Transverse colon (tissue), 4 donors: ENCODE measurements at places on chromosomes 12 and 14.
A peak's percentile ranks its signal among the peaks of the same experiment; 100 is the strongest.

DNA sequence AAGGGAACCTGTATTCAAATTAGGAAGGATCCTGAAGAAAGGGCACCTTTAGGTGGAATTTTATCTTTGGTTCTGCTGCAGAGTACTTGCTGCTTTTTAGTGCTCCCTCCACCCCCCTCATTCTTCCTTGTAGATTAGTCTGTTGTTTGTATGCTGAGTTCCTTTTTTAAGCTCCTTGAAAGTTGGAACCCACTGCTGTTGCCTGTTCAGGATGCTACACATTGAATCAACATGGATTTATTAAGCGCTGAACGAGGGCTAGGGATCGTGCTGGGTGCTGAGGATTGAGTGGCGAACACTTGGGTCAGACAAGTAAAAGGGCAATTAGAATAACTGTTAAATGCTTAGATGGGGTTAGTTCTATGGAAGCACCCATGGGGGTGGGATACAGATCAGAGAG is 884 bp upstream of the AMN1 start:
- DNase-seq = no peak

DNA sequence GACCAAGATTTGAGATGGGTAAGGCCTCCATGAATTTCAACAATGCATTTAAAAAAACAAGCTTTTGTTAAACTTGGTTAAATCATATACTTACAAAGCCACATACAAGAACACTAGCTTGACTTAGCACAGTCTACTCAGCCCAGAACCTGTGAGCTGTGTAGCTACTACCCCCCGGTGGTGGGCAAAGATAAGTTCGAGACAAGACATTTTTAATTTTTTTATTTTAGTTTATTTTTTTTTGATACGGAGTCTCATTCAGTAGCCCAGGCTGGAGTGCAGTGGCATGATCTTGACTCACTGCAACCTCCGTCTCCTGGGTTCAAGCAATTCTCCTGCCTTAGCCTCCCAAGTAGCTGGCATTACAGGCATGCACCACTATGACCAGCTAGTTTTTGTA is 3.7 kb upstream of the NECAP1 start:
- peak; percentile 22 for DNase-seq

GRCh38 chr14:57227083-57227482 is 41.6 kb downstream of the EXOC5 start:
- no peak for DNase-seq

DNA sequence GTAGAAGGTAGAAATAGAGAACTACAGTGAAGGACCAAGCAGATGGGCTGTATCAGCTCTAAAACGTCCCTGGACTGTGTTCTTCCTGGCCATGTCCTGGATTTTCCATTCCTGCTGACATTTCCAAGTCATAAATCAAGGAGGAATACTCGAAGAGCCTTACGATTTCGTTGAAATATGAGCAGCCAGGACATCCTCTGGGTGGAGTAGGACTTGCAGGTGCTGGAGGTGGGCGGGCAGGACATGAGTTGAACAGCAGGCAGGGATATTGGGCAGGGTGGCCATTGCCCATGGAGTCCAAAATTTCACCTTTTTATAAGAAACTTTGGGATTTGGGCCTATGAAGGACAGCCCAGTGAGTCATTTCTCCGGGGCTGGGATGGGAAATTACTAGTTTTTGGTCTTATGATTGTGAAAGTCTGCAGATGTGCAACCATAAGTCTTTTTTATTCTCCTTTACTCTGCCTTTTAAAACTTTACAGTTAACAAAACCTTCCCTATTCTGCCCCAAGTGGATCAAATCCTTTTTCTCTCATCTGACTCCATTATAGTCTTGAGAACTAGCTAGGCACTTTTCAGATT is 88.8 kb downstream of the TMX1 start:
- no peak for DNase-seq

GRCh38 chr14:99080306-99080705 is 191.7 kb downstream of the BCL11B start:
- DNase-seq = no peak

- DNase-seq = no peak
Measured at GRCh38 chr12:46578190-46578982, 205.8 kb upstream of the SLC38A2 start.

GRCh38 chr12:103905730-103906349 is 24.4 kb upstream of the HSP90B1 start:
- DNase-seq = no peak

GRCh38 chr12:21879312-21879711 is 61.9 kb downstream of the ABCC9 start:
- DNase-seq = no peak

DNA sequence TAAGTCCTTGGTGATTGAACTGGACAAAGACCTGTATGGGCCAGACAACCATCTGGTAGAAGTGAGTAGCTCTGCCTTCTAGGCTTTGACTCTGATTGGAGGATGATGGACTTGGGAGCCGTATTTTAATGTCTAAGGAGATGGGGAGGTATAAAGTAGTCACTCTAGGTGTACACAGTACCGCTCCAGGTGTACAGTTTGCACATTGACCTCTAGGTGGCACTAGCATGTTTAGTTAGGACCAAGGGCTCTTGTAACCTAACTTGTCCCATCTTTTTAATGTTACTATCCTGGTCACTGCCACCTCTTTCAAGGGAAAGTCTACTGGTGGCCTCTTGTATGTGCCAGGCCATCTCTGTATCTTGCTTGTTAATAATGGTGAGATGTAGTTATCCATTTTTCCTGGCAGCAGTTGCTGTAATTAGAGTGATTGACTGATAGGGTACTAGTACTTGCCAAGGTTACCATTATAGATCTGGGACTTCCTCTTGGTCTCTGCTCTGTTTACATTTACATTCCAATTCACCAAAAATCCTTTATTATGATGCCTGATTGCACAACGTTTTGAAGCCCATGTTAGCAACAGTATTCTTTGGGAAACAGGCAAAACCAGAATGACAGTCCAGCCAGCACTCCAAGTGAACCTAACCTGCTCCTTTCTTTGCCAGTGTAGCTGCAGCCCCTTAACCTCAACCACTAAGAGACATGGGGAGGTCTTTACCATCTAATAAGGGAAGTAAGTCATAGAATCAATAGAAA is 3.6 kb downstream of the SMARCD1 start:
- peak; percentile 70 for DNase-seq

DNA sequence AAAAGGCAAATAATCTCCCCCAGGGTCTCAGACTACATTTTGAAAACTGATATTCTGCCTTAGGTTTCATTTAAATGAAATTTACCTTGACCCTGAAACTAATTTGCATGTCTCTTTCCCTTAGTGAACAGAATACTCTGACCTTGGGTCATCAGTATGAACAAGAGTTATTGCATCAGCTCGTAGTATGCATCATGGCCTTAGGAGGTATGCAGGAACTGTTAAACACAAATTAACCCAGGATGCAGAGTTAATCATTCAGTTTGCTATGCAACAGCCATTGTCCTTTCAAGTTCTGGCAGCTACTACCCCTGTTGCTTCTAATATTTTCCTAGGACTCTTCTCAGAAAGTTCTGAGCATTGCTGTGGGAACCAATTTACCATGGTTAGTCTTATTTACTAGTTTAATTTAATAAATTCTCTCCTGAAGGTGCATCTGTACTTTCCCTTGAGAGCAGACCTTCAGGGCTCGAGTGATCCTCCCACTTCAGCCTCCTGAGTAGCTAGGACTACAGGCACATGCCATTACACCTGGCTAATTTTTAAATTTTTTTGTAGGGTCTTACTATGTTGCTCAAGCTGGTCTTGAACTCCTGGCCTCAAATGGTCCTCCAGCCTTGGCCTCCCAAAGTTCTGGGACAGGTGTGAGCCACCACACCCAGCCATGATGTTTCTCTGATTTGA is 126.7 kb downstream of the TTC6 start:
- no peak for DNase-seq

DNA sequence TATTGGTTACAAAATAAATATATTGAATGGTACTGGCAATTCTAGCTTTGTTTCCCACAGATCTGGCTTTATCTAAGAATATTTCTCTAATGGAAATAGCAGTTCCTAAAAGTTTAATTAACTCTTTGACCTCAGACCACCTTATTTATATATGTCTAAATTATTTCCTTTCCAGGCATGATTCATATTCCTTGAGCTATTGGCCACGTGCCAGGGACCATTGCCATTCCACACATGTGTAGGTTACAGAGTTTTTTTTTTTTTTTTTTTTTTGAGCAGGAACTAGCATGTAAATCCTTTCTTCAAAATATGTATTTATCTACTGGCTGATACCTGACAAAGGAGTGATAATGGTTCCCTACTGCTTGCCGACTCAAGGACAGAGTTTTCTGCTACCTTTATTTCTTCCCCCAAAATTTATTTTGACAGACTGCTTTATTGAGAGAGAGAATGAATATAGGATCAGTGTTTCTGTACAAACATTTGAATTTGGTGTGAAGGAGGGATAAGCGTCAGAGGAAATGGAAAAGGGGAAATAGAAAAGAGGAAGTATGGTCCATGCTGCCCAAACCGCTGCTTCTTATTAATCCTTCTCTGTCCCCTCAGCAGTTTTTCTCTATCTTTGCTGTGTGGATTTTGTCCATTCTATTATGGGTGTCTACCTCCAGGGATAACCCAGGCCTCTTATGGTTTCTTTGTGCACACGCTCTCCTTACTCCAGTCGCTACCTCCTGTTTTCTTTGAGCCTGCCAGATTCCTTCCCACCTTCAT is 36.4 kb downstream of the PDE3A start:
- DNase-seq = peak; percentile 40

GRCh38 chr12:126112849-126113248 is 1047.6 kb downstream of the AACS start:
- DNase-seq = no peak
